ENCODE measurements at places on chromosomes 7 and 10.

DNA sequence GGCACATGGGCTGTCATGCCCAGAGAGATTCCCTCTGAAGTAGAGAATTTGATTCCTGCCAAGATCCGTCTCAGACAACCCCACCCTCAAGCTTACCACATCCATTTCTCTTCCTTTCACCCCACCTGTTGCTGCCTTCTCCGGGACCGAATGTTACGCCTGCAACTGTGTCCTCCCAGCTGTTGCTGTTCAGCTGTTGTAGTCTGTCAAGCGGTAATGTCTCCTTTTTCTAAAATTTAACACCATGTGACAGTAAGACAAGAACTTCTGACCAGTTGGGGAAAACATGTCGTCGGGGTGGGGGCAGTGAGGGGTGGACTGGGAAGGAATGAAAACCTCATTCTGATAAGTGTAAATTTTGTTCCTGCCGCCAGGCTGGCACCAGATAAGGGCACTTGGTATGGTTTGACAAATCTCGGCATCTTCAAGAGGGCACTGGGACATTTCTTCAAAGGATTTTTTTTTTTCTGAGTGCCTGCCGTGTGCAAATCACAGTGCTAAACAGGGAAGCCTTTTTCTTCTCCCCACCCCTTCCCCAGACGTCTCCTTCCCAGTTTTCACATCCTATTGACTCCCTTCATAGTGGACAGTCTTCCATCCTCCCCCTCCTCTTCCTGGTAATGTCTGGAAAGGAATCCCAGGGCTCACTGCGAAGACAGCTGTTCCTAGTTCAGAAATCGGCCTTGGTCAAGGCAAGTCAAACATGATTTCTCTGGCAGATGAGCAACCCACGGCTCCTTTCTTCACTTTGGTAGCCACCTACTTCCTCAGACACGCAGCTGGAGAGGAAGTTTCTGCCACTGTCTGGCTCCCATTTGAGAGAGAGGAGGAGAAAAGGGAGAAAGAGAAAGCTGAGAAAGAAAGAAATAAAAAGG lies 5.0 kb upstream of the CELF2 start:
- DNase-seq, result no peak

GRCh38 chr7:16646472-16647072 lies 591 bp downstream of the BZW2 start:
- peak; percentile 30 for DNase-seq

DNA sequence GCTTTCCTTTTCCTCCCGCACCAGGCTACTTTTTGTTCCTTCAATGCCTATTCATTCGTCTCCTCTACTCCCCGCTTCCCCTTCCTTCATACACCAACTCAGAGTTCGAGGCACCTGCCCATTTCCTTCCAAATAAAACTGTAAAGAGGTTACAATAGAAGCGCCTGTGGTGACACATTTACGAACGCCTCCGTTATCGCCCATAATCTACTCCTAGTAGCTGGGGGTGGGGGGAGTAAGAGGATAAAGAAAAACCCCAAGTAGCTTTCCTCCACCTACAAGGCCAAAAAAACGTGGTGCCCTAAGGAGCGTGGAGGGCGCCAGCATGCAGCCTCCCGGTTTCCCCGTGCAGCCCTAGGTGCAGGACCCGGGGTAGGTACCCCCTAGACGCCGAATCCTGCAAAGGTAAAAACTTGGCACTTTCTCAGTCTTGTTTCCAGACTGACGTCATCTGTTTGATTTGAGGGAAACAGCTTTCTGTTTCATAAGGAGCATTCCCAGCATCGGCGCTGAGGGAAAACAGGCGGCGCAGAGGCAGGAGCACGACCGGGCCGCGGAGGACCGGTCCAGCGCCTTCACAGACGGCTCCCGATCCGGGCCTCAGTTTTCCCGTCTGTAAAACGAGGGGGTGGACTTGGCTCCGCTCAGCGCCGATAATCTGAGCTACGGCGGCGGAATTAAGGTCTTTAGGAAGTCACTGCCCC lies 922 bp downstream of the PPA1 start:
- DNase-seq, result peak; percentile 68

DNA sequence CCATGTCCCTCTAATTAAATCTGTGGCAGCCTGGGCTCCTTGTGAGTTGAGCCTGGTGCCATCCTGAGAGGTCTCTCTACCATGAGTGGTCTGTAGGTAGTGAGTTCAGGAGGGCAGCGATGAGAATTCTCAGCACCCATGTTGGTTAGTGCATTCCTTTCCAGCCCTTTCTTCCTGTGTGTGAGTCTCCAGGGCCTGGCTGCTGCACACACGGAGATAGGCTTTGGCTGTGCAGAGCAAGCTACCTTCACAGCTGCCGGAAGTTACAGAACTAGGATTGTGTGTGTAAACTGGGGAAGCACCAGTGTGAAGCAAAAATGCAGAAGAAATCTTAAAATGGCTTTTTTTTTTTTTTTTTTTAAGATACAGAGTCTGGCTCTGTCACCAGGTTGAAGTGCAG lies 358.6 kb downstream of the PAXIP1 start:
- no peak for DNase-seq

DNA sequence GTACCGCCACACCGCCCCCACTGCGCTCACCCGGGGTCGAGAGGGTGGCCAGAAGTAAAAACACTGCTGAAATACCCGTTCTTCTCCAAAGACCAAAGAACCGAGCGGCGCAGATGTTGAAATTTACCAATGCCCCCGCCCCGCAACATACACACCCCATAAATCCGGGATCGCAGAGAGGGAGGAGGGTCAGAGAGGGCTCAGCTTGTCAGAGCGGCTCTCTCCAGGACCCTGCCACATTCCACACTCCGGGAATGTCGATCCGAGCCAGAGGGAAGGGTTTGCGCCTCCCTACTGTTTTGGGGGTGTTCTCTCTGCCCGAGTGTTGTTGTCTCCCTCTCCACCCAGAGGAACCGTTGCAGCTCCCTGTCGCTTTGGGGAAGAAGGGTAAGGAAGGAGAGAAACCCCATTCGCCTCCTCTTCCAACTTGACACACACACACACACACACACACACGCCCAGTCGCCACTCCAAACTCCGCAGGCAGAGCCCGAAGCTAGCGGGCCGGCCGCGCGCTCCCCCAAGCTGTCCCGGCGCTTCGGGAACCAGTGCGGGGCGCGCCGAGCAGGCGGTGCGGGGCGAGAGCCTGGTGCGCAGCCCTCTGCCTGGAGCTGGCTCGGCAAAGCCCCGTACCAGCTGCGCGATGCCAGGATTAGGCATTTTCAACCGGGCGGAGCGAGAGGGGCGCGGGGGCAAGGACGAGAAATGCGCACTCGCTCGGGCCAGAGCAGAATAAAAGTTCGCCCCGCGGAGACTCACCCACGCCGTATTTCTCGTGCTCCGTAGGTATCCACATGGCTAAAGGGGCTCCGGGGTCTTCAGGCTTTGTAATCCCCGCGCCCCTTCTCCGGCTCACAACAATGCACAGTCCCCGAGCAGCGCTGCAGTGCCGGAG lies 609 bp downstream of the DOCK4 start:
- peak; percentile 56 for DNase-seq

DNA sequence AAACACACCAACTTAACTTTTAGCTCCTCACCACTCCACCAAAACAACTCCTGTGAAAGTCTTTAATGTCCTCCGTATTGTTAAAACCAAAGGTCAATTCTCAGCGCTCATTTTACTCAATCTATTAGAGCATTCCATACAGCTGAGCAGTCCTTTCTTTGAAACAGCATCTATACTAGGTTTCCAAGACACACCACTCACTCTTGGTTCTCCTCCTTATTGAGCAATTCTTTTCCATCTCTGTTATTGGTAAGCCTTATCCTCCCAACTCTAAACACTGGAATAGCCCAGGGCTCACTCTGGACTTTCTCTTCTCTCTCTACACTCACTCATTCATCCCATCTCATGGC lies 34.9 kb downstream of the COA1 start:
- DNase-seq, result peak; percentile 86

DNA sequence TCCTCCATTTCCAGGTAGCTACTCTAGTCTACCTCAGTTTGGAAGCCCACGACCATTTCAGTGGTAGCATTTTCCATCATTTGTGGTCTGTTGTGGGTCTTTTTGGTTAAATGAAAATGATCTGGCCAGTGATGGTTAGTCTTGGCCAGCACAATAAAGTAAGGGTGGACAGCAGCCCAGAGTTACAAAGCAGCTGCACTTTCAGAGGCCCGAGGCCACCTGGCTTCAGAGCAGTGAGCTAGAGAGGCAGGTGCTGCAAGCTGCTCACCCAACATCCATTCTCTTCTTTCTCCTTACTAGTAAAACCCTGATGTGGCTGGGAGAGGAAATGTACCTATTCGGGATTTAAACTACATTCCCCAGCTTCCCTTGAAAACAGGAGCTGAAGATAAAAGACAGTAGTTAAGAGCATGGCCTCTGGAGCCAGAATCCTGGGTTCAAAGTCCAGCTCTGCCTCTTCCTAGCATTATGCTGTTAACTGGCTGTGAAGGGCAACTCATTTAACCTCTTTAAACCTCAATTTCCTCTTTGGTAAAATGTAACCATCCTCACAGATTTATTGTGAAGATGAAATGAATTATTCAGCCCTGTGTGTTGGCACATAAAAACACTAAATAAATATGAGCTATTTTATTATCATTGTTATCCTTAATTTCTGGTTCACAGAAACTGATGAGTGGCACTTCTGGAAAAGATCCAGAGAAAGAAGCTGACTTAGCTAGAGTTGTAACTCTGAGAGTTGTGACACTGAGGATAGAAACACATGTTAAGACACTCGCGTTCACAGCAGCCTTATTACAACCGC lies 517.4 kb downstream of the PARD3 start:
- no peak for DNase-seq

DNA sequence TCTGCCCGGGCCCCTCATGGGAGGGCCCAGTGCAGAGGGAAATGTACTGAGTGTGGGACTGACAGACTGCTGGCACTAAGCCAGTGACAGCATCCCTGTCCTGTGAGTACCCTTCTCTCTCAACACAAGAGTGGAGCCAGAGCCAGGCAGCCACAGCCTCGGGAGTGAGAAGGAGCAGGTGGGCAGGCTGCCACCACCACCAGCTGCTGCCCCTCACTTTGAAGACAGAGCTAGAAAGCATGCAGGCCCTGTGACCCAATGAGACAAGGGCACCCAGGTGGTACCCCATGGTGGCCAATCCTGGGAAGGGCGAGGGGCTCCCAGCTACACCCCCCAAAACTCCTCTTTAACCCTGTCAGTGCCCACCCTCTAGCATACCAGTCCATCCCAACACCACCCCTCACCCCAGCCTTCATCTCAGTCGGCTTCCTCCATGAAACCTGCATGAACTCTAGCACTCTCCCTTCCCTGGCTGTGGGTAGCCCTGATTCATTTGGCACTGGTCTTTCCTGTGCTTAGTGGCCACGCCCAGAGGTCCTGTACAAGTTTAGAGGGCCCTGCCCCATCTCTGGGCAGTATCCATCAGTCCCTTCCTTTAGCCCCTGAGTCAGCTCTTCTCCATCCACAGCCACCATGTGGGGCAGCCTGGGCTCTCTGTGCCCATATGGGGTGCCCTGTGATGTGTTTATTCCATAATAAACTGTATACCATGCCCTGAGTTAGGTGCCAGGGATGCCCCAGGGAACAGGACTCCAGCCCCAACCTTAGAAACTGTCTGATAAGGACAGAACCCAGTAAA lies 207.0 kb upstream of the ZMIZ1 start:
- DNase-seq, result no peak

DNA sequence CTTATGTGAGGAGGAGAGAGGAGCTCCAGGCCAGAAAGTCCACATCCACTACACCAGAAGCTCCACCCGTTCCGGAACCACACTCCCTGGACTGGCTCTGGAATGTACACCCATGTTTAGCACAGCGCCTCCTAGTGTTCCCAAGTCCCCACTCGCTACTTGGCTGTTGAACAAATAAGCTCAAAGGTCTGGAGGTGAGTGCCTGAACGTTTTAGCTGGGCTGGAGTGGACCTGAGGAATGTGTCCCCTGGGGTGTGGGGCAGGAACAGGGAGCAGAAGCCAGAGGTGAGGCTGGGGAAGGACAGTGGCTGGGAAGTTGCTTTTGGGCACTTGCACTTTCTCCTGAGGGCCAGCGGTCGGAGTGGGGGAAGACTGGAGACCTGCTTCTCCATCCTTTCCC lies 164.1 kb upstream of the CDCA7L start:
- peak; percentile 32 for DNase-seq

DNA sequence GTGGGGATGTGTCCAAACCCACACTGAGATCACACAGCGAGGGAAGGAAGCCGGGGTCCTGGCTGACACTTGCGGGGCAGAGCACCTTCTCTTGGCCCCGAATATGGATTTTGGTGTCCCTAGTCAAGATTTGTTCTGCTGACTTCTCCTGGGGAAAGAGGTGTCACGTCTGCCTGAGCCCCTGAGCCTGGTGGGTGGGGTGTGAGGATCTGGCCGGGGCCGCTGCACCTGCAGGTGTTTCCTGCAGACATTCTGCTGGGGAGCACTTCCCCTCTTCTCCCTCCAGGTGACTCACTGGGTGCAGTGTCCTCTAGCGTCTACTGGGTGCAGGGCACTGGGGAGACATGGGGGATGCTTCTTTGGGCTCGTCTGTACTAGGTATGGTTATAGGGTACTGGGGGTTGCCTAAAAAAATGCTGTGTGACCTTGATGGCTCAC lies 99.2 kb downstream of the GRK5 start:
- DNase-seq, result peak; percentile 18

- no peak for DNase-seq
Measured at GRCh38 chr10:71945819-71946474, 18.2 kb upstream of the CHST3 start.

DNA sequence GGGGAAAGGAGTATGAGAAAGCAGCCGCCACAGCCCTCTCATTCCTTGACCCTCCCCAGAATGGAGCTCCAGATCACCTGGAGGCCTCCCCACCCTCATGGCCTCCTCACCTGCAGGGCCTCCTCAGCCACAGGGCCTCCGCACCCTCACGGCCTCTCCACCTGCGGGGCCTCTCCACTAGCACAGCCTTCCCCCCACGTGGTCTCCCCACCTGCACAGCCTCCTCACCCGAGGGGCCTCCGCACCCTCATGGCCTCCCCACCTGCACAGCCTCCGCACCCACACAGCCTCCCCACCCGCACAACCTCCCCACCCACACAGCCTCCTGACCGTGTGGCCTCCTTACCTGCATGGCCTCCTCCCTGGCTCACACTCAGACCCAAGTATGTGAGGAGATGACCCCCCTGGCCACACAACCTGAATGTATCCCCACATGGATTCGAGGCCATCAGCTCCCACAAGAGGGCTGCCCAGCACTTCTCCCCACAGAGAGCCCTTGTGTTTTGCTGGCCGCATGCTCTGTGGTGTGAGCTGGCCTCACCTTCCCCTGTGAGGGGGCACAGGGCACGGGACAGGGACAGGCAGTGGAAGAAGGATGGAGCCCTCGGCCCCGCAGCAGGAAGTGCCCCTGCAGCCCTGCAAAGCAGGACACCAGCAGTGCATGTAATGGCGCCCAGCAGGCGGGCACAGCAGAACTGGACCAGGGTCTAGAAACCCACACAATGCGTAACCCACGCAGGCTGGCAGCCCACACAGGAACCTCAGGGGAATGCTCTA lies 3.1 kb downstream of the DIP2C start:
- DNase-seq, result no peak

DNA sequence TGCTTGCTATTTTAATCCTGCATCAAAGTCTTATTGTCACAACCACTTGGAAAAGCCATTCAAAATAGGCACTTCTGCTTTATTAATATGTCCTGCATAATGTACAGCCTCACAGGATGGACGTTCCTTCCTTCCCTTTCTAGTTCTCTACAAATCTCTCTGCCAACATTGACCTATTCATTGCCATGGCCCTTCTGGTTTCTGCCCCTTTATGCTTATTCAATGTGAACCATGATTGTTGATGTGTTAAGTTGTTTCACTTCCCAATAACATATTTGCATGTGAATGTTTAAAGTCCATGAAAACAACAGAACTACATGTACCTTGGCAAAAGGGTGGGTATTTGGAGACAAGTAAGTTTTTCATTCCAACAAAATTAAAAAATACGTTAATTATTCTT lies 45.7 kb downstream of the COL28A1 start:
- no peak for DNase-seq

- peak; percentile 50 for DNase-seq
Measured at GRCh38 chr7:108093851-108094331, 36.3 kb downstream of the LAMB4 start.
